ENCODE measurements at places on chromosomes 13 and 19. TPM values are rescaled to one million over a fixed set of nuclear protein-coding genes. Genes with fewer than 3 reads are reported as not detected.

- no peak for DNase-seq
These were observed 11.5 kb upstream of the WBP4 start for GRCh38 chr13:41049480-41050440.

DNA sequence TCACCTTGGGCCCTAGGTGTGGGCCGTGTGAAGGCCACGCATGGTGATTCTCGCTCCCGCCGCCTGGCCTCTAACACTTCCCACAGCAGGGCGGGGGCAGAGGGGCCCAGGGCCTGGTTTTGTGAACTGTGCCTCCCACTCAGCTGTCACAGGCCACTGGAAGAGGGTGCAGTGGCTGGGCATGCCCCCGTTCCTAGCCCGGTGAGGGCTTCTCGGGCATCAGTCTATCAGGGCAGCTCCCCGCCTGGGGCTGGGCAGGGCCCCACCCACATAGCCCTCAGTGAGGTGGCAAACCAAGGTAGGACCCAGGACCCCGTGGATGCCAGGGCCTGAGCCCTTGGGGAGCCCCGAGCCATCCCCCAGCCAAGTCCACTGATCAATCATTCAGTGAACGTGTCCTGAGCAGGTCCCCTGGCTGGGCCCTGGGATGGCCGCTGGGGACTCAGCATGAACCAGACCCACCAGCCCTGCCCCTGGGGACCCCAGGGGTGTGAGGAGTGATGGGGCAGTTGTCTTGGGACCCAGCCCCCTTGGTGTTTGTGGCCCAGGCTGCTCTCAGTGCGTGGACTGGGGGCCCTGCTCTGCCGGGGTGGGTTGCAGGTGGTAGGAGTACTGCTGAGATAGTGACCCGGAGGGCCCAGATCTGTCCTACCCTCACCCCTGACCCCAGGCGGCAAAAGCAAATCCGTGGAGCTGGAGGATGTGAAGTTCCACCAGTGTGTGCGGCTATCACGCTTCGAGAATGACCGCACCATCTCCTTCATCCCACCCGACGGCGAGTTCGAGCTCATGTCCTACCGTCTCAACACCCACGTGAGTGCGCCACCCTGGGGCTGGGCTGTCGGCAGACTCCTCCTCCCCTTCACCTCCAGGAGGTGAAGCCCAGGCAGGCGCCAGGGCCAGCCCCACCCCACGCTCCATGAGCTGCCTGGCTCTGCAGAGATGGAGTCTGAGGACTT is 29.4 kb downstream of the AP1M1 start:
- no peak for DNase-seq

- DNase-seq: no peak
These were observed 69.5 kb upstream of the ZDHHC20 start for GRCh38 chr13:21528616-21529015.

DNA sequence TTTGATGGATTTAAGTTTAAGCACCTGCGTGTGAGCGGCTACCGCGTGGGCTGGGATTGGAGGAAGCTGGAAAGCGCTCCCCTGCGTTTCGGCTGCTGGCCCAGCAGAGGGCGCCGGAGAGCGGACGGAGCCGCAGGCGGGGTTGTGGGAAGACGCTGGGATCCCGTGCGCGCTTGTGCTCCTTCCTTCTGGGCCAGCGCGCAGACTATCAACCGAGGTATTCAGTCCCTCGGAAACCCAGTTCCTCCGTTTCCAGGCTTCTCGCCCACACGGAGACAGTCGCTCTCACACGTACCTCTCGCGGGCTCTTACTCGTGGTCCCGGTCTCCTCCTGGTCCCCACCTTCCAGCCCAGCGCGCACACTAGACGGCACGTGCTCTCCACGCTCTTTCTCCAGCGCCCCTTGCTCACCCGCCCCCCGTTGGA is 28.8 kb downstream of the EPN1 start:
- DNase-seq: peak; percentile 14

DNA sequence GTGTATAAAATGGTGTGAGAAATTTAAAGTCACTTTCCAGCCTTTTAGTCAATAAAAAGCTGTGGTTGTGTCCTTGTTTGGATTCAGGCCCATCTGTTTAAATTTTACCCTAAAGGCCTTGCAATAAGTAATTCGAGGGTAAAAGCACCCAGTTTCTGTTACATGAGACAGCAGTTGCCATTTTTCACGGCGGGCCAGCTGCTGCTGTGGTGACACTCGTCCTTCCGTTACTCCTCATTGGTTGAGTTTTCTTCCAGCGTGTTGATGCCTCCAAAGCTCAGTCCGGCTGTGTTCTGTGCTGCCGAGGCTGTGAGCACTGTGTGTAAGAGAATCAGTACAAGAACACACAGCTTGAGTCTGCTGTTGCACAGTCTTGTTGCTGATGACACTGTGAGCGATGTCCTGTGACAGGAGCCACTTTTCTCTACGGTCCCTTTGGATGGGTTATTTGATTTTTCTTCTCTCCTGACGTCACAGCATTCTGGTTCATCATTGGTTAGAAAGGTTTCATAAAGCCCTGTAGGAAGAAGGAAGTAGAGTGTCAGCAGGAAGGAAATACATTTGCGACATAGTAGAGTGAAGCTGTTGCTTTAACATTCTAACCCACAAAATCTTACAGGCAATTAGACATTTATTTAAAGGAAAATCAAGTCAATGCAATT is 602.5 kb upstream of the ARGLU1 start:
- peak; percentile 12 for DNase-seq

- DNase-seq: no peak
These were observed 213.5 kb downstream of the FGF9 start for GRCh38 chr13:21884299-21884909.

GRCh38 chr19:10431254-10431942 is 11.1 kb downstream of the PDE4A start:
- DNase-seq: no peak

GRCh38 chr13:39419068-39419467 is 183.9 kb downstream of the LHFPL6 start:
- DNase-seq: no peak

DNA sequence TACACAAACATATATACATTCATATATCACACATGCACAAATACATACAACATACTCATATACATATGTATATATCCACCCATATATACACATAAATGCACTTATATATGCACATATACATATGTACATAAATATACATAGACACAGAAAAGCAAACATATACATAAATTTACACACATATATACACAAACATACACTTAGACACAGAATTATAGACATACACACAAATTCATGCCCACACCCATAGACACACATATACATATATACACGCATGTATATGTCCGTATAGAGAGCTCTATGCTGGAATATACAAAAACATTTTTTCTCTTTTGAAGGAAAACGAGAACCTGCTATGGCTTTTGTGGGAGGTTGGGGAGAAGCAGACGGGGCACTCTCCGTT is 20.6 kb downstream of the PNMA8A start:
- no peak for DNase-seq

GRCh38 chr13:95505265-95505664 is 47.3 kb upstream of the CLDN10 start:
- no peak for DNase-seq

DNA sequence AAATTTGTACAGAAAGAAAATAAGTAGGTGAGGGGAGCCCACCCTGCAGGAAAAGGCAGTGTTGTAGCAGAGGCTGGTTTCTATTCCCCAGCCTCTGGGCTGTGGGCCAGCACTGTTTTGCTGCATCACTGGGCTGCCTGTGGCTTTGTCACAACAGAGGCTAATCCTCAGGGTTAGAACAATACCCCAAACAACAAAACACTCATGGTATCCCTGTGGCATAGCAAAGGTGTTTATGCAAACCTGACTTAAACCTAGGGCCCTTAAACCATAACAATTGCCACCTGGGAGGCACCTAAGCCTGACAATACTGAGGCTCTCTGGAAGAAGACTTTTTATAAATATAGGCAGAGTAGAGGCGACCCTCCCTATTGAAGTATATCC is 314.7 kb downstream of the OLFM4 start:
- no peak for DNase-seq

GRCh38 chr19:46718157-46718933 is 1.4 kb upstream of the PRKD2 start:
- no peak for DNase-seq

DNA sequence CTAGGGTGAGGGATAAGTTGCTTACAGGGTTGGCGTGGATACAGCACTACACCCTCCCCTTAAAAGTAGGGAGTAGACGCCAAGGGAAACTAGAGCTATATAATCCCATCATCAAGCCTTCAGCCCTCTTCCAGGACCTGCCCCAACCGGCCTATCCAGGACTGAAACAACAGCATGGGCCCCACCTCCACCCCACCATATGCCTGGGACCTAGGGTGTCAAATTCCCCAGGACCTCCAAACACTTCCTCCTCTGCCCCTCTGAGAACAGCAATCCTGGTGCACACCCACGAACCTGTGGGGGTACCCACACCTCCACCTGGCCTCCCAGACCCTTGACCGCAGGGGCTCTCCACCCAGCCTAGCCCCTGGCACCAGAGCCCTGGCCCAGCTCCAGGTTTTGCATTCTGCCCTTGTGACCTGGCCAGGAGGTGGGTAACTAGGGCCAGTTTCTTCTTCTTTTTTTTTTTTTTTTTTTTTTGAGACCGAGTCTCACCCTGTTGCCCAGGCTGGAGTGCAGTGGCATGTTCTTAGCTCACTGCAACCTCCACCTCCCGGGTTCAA is 1.4 kb upstream of the CYP2F1 start:
- no peak for DNase-seq

- DNase-seq: no peak
These were observed 982 bp downstream of the ZNF780B start for GRCh38 chr19:40055049-40055448.

DNA sequence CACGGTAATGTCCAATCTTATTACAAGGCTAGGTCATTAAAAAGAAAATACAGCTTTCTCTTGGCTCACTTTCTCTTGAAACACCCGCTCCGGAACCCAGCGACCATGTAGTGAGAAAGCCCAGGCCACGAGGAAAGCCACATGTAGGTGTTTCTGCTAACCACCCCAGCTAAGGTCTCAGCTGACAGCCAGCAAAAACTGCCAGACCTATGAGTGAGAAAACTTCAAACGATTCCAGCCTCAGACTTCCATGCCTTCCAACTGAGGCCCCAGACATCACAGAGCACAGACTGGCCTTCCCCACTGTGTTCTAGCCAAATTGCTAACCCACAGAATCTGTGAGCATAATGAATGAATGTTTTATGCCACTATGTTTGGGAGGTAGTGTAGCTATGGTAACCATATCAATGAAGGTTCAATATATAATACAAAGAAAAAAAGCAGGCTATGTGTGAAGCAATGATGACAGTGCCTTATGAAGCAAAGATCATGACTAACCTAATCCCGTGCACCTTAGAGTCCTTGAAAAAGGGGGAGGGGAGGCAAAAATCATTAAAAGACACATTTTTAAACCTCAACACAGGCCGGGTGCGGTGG is 11.9 kb upstream of the TPTE2 start:
- DNase-seq: no peak

DNA sequence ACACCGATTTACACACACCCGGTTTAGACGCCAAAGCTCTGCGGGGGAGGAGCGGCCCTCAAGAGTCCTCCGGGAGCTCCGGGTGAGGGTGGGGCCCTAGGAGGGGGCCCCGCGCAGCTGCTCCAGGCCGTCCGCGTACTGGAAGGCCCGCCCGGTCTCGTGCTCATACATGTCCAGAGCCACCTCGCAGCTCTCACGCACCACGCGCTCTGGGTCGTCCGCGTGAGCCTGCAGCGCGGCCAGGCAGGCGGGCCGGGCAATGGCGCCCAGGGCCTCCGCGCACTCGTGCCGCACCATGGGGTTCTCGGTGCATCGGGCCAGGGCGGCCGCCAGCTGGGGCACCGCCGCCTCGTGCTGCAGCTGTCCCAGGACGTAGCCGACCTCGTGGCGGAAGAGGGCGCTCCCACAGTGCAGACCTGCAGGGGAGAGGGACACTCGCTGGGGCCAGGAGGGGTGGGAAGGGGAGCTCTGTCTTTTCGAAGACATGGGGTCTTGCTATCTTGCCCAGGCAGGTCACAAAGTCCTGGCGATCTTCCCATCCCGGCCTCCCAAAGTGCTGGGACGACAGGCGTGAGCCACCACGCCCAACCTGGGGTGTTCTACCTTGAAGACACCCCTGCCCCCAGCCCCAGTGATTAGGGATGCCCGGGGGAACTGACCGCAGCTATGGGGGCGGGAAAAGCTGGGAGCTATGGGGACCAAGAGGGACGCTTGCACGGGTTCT is 8.3 kb upstream of the SMIM44 start:
- DNase-seq: no peak

ZNF565 gene
- total RNA-seq: 6.5 TPM

SLC6A16 gene
- total RNA-seq: 0.30 TPM

CGB1 gene
- total RNA-seq: not detected

NLRP5 gene
- total RNA-seq: not detected

ANKLE1 gene
- total RNA-seq: 1.2 TPM

ZIM2 gene
- not detected for total RNA-seq

ADAT3 gene
- 2.1 TPM for total RNA-seq

HAUS5 gene
- 9.9 TPM for total RNA-seq

CD79A gene
- not detected for total RNA-seq

PNMA8A gene
- not detected for total RNA-seq
